ENCODE measurements at places on chromosomes 1 and 21.
A peak's percentile ranks its signal among the peaks of the same experiment; 100 is the strongest.

DNA sequence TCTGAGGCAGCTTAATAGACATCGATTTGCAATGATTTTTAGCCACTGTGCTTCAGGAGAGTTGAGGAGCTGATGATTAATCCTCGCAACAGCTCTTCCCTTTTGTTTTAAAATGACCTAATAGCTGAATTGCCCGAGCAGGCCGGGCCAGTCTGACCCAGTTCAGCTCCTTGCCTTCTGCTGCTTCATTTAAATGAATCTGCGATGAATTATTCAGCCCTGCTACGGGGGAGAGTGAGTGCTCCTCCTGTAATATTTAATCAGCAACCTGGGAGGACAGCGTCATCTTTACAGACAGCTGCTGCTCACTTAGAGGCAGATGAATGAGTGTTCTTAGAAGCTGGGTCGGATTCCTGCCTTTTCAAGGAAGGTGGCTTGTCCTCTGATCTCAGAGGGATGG lies 325.1 kb downstream of the CAMTA1 start:
- no peak for DNase-seq

DNA sequence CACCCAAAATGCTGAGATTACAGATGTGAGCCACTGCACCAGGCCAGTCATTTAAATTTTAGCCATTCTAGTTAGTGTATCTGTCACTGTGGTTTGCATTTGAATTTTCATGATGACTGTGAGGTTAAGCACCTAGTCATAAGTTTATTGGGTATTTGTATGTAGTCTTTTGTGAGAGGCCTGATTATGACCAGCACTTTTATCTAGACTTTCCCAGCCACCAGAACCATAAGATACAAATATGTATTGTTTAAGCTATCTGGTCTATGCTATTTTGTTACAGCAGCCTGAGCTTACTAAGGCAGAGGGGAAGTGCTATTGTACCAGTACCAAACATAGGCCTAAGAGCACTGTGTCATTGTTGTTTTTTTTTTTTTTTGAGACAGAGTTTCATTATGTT lies 19.9 kb upstream of the DNAJC6 start:
- no peak for DNase-seq

DNA sequence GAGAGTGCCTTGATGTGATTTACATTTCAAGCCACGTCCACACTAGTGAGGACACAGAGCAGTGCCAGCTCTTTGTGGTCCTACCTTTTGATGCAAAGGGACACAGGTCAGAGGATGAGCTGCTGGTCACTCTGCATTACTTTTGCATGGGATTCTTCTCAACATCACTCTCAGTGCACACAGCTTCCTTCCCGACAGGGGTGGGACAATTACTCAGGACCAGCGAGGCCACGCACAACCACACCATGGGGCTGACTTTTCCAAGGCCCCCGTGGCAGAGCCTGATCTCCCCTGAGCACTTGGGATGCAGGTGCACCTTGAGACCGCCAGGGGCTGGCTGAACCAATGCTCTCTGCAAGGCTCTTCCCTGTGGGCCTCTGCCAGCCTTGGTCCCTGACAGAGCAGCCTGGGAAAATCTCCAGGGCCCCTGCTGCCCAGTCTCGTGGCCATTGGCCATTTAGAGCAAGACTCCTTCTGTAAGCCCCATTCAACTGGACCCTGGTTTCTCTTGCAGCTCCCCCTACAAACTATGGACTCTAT lies 13.2 kb upstream of the PRAMEF12 start:
- no peak for DNase-seq

- no peak for DNase-seq
Observed at GRCh38 chr1:201675143-201675542, 136.2 kb downstream of the NAV1 start.

DNA sequence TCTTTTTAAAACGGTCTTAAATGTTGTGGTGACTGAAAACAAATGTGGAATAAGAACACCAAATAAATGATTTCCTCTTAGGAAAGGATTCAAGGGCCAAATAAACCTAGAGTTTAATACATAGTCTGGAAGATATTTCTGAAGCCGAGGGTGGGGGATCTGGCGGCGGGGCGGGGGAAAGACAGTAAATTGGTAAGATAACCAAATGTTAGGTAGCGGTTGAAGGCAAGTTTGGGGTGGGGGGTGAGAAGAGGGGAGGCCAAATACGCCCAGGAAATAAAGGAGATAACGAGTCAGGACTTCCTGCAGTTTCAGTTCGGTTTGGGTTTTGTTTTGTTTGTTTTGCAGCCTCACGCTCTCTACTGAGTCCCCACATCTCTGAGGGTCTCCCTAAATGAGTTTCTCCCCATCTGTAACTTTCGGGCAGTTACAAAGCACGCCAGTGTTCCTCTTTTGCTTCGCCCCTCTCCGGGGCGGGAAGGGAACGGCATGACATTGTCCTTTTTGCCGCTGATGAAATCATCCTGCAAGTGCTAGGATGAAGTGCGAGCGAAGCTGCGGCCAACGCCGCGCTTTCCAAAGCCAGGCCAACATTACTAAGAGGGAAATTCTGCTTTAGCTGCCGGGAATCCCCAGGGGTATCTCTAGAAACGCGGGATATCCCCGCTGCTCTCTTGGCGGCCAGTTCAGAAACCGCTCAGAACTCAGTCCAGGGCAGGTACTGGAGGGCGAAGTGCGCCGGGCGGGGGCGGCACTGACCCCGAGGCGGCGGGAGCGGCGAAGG lies 844 bp downstream of the NIBAN1 start:
- peak; percentile 38 for DNase-seq

- no peak for DNase-seq
Observed at GRCh38 chr1:22290157-22290556, 147.3 kb upstream of the WNT4 start.

- DNase-seq, result no peak
Observed at GRCh38 chr1:1973716-1974642, 29.6 kb downstream of the CFAP74 start.

GRCh38 chr1:28259934-28260802 lies 850 bp downstream of the SESN2 start:
- DNase-seq, result no peak

DNA sequence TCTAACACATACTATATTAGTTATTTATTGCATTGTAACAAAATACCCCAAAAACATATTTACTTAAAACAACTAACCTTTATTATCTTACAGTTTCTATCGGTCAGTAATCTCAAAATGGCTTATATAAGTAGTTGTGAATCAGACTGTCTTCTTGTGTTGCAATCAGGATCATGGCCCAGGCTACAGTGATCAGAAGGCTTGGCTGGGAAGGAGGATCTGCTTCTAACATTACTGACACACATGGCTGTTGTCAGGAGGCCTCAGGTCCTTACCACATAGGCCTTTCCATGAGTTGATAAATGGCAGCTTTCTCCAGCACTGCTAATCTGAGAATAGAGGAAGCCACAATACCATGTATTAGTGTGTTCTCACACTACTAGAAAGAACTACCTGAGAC lies 33.7 kb downstream of the CFH start:
- DNase-seq, result no peak

- no peak for DNase-seq
Observed at GRCh38 chr21:27532076-27532475, 565.2 kb upstream of the ADAMTS5 start.

DNA sequence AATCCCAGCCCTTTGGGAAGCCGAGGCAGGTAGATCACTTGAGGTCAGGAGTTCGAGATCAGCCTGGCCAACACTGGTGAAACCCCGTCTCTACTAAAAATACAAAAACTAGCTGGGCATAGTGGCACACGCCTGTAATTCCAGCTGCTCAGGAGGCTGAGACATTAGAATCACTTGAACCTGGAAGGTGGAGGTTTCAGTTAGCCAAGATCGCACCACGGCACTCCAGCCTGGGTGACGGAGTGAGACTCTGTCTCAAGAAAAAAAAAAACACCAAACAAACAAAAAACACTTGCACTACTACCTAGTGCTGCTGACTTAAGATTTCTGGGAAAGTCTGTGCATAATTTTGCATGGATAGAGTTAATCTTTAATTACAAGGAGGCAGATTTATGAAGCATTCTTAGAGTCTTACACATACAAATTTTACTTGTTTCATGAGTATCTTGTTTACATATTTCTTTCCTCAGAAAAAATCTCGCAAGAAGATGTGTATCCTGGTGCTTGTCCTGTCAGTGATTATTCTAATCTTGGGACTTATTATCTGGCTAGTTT lies 8.7 kb upstream of the PPP1R8 start:
- no peak for DNase-seq

DNA sequence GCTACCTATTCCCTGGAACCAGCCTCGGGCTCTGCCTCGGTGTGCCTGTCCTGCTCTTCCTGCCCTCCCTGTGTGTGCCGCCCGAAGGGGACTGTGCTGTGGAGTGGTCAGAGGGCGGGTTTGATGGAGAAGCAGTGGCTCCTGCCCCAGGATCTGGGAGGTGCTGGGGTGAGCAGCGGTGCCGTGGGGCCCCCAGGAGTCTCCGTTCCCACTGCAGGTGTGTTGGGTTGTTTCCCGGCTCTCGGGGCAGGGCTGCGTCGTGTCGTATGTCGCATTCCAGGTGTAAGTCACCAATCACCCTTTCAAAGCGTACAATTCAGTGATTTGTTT lies 32.6 kb upstream of the TTC34 start:
- DNase-seq, result no peak

- no peak for DNase-seq
Observed at GRCh38 chr1:56844545-56845136, 10.0 kb upstream of the C8A start.

DNA sequence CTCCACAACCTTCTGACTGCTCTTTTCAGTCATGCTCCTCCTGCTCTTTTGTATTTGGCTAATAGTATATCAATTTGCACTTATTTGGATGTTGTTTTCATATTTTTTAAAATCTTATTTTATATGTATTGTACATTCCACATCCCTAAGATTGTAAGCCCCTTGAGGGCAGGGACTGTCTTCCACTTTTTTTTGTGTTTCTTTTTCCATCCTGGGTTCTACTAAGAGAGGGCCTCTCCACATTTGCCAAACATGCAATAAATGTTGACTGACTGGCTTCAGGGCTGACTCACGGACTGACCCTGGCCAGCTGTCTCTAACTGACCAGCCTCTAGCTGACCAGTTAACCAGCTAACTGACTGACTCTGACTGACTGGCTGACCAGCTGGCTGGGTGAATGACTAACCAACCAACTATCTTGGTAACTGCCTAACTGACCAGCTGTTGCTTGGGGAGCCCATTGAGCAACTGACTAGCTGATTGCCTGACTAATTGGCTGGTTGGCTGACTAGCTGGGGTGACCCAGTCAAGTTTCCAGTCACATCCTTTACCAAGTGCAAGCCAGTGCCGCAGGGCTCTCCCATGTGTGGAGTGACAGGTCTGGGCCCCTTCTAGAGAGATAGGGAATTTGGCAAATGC lies 16.1 kb downstream of the CSF1 start:
- DNase-seq, result no peak

DNA sequence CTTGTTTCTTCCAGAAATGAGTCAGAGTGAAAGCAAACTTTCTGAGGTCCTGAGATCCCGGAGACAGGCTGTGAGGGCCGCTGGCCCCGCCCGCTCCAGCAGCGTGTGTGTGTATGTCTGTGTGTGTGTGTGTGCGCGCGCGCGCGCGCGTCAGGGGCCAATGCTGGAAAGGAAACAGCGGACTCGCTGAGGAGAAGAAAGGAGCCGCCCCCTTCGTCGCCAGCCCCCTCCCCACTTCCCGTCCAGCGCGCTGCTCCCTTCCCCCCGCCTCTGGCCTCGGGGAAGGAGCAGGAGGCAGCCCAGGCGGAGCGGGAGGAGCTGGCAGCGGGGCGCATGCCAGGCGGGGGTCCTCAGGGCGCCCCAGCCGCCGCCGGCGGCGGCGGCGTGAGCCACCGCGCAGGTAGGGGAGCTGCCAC lies at the start of gene DISC1:
Gene DISC1, plus strand, starts transcription at position 256 of the 416 bp plus-strand sequence. Its CDS starts 78 bp downstream, at position 334.
- peak; percentile 43 for DNase-seq

DNA sequence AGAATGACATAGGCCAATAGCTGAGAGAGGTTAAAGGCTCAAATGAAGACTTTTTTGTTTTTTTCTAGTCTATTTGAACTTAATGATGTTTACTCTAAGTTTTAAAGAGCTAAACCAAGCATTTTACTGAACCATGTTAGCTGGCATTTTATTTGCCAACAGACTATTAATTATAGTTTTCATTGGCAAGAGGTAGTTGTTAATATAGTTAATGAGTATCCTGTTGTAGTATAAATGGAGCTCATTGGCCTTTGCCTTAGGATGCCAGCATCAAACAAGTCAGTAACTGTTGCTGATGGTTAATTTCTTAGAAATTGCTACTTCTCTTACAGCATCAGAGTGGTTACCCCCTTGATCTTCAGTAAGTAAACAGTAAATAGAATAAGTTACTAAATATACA lies 339.0 kb upstream of the B3GALT2 start:
- DNase-seq, result no peak

- DNase-seq, result no peak
Observed at GRCh38 chr1:7905262-7905661, 35.4 kb downstream of the TNFRSF9 start.

DNA sequence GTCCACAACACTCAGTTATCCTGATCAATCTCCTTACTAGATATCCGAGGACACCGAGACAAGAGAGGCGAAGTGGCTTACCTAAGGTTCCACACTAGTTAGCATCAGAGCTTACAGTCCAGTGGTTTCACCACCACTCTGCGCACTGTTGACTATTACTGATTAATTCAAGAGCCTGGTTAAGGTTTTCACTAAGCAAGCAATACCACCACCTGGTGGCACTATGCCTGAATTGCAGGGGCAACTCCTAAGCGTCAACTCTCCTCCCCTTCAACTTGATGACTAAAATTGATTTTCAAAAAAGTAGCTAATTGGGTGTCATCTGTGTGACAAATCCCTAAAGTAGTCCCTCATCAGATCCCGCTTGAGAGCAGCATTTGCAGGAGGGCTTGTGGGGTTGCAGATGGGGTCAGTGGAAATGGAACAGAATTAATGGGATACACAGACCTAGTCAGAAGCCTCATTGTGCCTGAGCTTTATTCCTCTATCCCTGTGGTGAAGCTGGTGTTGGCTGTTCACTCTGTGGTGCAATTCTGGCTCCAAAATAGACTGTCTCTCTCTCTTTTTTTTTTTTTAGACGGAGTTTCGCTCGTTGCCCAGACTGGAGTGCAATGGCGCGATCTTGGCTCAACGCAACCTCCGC lies 9.1 kb downstream of the TTC22 start:
- DNase-seq, result peak; percentile 54

DNA sequence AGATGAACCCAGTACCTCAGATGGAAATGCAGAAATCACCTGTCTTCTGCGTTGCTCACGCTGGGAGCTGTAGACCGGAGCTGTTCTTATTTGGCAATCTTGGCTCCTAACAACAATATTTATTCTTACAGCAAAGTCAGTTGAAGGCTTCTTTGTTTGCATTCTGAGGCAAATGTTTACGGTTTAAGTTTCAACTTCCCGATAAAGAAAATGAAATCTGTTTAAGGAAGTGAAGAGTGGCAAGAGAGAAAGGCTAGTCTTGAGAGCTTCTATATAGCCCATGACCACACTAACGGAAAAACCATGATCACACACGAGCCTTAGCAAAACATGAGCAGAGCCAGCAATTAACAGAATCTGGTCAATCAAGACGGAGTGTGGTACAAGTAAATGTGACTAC lies 122.6 kb upstream of the ZNHIT6 start:
- no peak for DNase-seq

GRCh38 chr1:233238884-233239431 lies 56.6 kb downstream of the PCNX2 start:
- DNase-seq, result no peak

Measured in stimulated activated CD4-positive, alpha-beta T cell treated with anti-CD3 and anti-CD28 coated beads, Interleukin-15, amount 100 ng/mL, for 48 hours (primary cell).